A549 (cell line): ENCODE measurements at places on chromosomes 12 and 14. TPM values are rescaled to one million over a fixed set of nuclear protein-coding genes. Genes with fewer than 3 reads are reported as not detected.

The RGS6 gene
- polyA plus RNA-seq, result not detected in 3 replicates

The PRB2 gene
- not detected in 3 replicates for polyA plus RNA-seq

GRCh38 chr12:109331301-109331952, 16.3 kb upstream of the MYO1H start:
- DNase-seq, result no peak

DNA sequence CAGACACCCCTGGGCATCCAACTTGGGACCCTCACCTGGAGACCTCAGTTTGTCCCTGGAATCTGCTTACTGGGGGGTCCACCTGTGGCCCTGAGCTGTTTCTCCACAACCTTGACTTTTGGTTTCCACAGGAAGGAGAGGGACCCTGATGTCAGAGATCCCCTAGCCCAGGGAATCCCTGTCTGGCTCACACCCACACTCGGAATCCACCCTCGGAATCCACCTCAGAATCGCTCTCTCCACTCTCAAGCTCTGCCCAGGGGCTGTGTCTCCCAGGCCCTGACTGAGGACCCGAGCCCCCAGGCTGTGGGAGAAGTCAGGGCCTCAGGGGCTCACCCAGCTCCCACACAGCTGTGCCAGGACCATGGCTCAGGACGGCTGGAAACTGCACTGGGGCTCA, 17.4 kb downstream of the LTBP2 start:
- no peak for DNase-seq

DNA sequence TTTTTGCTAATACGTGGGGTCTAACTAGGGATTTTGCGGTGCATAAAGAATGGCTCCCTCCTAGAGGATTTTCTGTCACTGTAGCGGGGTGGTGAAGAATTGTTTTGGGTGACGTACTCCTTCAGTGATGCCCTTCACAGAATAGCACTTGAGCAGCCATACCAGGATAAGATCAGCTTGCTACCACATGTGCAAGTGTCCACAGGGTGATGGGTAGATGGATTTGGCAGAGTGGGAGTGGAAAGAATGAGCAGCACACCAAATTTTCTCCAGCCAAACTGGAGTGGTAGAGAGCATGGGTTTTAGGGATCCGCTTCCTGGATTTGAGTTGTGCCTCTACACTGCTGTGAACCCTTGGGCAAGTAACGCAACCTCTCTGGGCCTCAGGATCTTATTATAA, 2.3 kb downstream of the TCP11L2 start:
- no peak for DNase-seq

DNA sequence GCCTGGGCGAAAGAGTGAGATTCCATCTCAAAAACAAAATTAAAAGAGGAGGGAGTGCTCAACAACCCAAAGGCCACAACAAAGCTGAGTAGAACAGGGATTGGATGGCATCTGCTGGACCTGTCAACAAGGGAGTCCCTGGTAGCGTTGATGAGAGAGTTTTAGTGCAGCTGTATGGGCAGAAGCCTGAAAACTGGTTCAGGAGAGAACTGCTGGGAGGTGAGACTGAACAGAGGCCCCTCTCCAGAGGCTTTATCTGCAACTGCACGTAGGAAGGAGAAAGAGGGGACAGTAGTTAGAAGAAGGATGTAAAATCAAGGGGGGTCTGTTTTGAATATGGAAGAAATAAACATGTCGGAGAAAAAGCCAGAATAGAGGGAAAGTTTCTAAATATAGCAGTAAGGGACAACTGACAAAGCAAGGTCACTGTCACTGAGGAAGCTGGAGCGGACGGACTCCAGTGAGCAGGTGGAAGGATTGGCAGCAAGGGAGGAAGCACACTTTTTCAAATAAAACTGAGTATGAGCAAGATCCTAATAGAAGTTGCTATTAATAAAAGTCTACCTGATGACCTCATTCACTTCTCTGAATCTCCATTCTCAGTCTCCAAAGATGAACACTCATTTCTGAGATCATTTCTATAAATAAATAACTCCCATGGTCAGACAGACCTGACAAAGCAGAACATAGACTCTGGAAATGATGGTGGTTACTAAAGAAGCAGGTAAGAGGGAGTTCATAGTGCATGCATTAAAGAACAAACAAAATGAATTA, 11.8 kb upstream of the ATF1 start:
- peak; percentile 18 for DNase-seq
